ENCODE measurements at places on chromosomes 11 and 22.
A peak's percentile ranks its signal among the peaks of the same experiment; 100 is the strongest.

- DNase-seq, result no peak
These were observed 6.2 kb upstream of the MAPK1 start for GRCh38 chr22:21873619-21874018.

GRCh38 chr11:108775324-108775723 lies 110.5 kb downstream of the DDX10 start:
- peak; percentile 62 for DNase-seq

- DNase-seq, result no peak
These were observed 7.1 kb downstream of the TPCN2 start for GRCh38 chr11:69055598-69056516.

DNA sequence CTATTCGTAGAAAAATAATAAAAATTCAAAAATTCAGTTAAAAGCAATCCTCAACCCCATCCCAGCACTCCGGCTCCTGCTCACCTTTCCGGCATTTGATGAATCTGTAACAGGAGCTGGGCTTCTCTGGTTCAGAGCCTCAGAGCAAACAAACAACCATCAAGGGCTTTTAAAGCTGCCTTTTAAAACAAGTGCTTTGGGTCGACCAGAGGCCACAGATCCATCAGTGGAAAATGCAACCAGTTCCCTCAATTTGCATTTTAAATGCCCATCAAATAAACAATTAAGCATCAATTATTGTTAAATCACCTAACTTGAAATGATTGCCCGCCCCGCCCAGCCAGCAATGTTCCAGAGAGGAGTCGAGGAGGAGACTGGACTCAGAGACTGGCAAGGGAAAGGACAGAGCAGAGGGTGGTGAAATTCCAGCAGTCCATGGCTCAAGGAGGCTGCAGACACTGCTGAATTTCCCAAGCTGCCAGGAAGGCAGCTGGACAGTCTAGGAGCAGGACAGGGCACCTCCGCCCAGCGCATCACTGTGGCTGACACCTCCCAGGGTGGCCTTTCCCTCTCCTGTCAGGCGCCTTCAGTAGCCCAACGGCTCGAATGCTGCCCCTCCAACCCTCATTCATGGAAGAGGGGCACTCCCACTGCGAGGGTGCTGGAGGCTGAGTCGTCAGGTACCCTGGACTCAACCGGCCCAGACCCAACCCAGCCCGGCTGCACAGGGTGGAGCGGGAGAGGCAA lies 7.5 kb downstream of the FXYD6 start:
- DNase-seq, result no peak

DNA sequence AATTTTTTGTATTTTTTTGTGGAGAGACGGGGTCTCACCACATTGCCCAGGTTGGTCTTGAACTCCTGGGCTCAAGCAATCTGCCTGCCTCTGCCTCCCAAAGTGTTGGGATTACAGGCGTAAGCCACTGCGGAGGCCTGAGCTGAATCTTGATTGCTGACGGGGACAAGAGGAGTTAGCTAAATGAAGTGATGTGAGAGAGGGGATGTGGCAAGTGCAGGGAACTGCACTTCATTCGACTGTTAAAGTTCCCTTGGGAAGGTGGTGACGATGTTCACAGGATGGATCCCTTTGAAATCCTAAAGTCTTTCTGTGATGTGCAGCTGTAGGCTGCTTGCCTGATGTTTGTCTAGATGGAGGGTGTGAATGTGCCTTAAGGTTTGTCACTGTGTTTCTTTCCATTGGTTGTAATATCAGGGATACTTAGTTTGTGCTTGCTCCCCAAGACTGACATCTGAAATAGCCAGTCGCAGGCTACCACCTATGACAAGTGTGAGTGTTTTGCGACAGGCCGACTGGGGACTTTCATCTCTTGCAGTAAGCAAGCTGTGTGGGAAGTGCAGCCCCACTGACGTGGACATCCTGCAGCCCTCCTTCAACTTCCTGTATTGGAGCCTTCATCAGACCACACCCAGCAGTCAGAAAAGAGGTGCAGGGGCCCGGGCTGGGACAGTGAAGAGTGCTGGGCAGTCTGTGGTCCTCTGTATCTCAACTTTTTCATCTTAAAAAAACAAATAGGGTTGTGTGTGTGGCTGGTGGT lies 19.6 kb upstream of the CCDC134 start:
- DNase-seq, result peak; percentile 28
